ENCODE measurements at places on chromosomes 4 and X.

DNA sequence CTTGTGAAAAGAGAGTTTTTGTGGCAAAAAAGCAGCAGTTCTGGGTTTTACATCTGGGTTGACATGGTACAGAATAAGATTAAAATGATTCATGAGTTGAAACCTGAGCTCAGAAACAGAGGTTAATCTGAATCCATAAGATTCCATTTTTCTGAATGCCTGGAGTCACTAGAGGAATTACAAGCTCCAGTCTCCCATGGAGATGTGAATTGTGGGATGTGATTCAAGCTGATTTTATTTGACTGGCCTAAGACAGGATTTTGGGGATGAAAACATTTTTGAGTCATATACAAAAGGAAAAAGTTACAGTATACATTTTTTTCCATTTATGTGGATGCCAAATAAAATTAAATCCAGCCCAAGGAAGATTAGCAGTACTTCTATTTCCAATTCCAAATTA, 161.1 kb downstream of the RBM46 start:
- no peak for DNase-seq

GRCh38 chr4:11039634-11040131, 355.1 kb upstream of the CLNK start:
- no peak for DNase-seq

DNA sequence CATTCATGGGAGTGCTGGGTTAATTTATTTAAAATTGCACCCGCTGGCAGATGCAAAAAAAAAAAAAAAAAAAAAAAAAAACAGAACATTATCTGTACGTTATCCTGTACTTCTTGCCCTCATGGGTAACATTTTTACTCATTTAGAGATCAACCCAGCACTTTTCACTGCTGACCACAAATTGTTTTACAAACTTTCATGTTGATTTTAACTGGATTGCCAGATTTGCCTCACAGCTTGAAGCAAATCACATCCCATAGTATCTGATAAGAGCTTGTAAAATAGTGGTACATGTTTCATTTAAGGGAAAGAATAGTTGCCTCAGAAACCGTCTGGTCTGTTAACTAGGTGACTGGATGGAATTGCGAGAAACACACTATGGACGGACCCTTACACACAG, 640.8 kb downstream of the TRIML1 start:
- no peak for DNase-seq

- DNase-seq = no peak
Measured at GRCh38 chr4:54719378-54719777, 61.6 kb downstream of the KIT start.

GRCh38 chr4:8773124-8773931, 98.3 kb downstream of the HMX1 start:
- no peak for DNase-seq

DNA sequence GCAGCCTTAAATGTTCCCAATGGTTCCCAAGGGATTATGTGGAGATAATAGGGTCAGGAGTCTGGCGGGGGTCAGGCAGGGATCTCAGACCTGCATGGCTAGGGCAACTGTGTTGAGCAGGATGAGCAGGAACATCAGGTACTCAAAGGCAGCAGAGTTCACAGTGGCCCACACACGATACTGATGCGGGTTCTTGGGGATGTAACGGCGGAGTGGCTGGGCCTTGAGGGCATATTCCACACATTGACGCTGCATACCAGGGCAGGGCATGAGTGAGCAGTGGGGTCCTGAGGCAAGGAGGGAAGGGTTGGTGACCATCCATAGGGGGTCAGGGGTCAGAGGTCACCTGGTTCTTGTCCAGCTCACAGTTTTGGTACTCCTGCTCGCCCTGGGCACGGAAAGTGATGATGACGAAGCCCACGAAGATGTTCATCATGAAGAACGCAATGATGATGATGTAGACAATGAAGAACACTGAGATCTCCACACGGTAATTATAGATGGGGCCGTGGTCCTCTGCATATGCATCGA, 15.1 kb upstream of the SYP start:
- DNase-seq = no peak

DNA sequence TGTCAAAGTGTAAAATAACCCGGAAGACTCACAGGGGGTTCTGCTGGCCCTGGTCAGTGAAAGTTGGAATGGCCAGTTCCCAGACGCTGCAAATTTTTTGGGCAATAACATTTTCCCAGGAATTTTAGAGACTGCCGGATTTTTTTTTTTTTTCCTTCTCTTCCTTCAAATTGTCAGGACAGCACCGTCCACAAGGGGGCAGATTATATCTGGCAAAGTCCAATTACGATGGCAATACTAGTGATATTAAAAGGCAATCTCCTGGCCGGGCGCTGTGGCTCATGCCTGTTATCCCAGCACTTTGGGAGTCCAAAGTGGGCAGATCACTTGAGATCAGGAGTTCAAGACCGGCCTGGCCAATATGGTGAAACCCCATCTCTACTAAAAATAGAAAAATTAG, 20.5 kb downstream of the SLC25A5 start:
- no peak for DNase-seq

All from activated effector memory CD4-positive, alpha-beta T cell treated with Interleukin-2 at 50 U/mL for 16 hours (primary cell).